Muscle of back (tissue), 13 donors: ENCODE measurements at places on chromosomes 6 and 20. TPM values are rescaled to one million over a fixed set of nuclear protein-coding genes. Genes with fewer than 3 reads are reported as not detected.
A peak's percentile ranks its signal among the peaks of the same experiment; 100 is the strongest.

DNA sequence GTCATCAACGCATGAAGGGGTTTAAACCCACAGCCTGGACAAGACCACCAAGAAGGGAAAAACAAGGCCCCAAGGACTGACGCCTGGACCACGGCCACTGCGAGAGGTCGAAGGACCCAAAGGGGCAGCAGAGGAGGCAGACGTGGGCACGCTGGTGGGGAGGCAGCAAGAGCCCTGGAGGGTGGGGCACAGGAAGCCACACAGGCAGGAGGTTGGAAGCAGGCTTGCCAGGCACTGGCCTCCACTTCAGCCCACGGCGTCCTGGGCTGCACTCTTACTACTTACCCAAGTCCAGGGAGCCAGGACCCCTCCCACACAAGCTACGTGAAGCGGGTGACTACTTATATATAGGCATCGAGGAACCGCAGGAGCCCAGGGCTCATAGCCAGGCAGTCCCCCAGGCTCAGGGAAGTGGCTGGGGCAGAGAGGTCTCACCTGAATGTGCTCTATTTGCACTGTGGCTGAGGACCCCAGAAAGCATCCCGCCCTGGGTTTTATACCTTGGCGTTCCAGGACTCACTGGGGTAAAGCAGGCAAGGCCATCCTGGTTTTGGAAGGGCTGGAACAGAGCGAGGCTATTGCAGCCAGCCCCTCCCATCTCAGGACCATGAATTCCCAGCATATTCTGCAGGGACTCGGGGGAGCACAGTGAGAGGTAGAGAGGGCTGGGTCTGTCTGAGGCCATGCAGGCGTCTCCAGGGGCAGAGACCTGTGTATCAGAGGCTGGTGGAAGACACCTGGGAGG, 113.8 kb upstream of the AFDN start:
- no peak for DNase-seq

DNA sequence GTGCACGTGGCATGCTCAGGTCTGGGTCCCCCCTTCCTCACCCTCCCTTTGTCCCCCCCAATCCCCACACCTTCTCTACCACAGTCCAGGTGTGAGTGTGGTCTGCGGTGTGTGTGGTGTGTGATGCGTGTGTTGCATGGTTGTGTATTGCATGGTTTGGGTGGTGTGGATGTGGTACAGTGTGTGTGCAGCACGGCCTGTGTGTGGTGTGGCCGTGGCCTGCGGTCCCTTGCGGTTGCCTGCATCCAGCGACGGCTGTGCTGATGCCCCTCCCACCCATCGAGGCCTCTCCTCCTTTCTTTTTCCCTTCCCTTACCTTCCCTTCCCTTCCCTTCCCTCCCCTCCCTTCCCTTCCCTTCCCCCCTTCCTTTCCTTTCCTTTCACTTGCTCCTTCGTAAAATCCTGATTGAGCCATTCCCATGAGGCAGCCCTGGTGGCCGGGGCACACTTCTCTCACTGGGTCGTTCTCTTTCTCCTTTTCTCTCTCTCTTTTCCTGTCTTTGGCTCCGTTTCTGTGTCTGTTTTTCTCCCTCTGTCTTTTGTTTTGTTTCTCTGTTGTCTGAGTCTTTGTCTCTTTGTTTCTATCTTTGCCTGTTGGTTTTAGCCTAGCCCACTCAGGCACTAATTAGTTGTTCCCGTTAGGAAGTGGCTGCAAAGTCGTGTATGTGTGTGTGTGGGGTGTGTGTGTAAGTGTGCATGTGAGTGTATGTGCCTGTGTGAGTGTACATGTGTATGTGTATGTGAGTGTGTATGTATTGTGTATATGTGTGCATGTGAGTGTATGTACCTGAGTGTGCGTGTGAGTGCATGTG, 65.7 kb downstream of the SRC start:
- DNase-seq: no peak

GRCh38 chr6:129368970-129369369, 341.0 kb downstream of the ARHGAP18 start:
- no peak for DNase-seq

GRCh38 chr6:107515955-107516354, 26.0 kb downstream of the SOBP start:
- no peak for DNase-seq

DNA sequence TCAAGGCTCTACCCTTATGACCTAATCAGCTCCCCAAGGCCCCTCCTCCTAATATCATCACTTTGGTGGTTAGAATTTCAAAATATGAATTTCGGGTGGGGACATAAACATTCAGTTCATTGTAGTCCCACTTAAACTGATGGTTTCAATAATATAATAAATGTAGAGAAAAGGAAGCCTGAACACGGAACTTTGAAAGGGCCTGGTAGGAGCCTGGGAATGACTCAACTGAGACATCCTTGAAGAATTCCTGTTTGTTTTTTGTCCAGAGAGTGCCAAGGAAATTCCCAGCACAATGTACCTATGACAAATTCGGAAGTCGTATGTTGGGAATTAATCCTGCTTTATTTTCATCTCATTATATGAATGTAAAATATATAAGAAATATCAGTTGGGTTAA, 457.9 kb downstream of the PLCB1 start:
- no peak for DNase-seq

DNA sequence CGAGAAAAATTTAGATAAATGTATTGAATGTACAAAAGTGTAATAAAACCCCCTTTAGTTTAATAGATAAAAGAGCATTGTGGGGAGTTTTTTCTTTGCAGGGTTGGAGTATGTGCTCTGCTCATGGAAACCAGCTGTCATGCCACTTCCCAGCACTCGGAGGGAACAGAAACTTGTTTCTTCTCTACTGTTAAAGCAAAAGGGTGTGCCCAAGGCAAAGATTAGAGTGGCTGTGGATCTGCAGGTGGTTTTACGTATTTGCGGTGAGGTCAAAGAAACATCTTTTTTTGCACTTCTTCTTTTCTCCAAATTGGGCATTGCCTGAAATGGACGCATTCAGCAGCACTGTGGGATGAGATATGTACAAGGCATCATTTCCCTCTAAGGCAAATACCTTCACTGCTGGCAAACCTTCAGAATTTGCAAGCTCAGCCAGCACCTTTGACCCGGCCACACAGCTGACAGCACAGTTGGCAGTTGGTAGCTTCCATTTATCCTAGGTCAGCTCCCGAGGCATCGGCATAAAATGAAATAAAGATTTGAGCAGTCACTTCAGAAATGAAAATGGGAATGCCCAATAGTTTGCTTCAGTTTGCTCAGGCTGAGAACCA, 178.4 kb upstream of the EYA4 start:
- DNase-seq: peak; percentile 42

DNA sequence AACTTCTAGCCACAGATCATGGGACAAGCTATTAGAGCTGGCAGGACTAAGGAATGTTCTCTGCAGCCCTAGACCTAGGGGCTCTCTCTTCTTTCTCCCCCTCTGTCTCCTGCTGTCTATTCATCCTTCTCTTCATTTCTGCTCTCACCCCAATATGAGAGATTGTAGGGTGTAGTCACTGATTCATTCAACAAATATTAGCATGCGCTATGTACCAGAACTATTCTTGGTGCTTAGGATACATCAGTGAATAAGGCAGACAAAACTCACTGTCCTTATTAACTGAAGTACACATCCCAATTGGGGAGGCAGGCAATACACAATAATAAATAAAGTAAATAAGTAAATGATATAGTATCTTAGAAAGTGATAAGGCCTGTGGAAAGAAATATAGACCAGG, 14.7 kb upstream of the SIRPB2 start:
- DNase-seq: no peak

GRCh38 chr20:47350181-47350550, 6.3 kb downstream of the ZMYND8 start:
- no peak for DNase-seq

DNA sequence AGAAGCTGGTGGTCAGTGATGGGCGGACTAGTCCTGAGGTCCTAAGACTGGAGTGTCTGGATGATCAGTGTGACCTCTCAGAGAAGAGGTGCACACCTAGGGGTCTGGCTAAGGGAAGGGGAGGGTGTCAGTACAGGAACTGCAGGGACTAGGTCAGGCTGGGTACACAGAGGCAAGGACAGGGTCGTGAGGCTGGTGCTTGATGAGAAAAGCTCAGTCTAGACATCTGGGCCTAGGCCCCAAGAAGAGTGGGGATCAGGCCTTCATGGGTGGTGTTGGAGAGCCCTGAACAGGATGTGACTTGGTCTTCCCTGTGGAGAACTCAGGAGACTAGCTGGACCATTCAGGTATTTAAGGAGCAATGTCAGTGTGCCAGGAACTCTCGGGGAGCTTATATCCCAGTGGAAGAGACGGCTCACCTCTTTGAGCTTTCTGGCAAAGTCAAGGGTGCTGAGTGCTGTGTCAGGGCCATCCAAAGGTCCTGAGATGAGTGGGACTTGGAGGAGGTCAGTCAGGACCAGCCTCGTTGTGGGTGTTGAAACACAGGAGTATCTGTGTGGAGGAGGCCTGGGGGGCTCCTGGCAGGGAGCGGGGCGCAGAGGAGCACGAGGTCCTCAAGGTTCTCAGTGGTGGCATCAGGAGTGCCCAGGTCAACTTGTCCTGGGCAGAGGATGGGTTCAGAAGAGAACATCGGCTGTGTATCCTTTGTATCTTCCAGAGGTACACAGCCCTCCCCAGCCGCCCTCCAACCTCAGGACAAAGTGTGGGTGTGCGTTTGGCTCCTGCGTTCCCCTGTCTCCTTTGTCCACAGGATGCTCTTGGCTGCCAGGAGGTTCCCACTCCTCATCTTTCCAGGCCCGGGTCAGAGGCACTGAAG, 13.3 kb upstream of the MYT1 start:
- no peak for DNase-seq

DNA sequence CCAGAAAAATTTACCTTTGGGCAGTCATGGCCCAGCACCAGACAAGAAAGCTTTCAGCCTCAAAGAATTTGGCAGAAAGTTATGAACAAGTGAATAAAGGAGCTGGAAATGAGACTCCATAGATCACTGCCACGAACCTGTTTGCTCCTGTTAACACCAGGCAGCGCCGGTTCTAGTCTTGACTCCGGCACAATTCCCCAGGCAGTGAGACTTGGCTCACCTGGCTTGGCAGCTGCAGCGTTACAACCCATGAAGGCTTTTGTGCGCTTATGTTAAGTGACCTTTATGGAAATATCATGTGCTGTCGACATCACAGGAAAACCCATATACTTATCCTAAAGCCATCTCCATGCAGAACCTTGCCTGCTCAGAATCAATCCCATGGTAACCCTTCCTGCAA, 22.2 kb upstream of the FOXC1 start:
- DNase-seq: no peak

GRCh38 chr6:140833408-140833807, 1299.3 kb upstream of the GJE1 start:
- peak; percentile 64 for DNase-seq

GRCh38 chr20:9211016-9211760, 142.3 kb downstream of the PLCB4 start:
- DNase-seq: no peak

GRCh38 chr6:45970326-45970725, 45.3 kb downstream of the CLIC5 start:
- no peak for DNase-seq

DNA sequence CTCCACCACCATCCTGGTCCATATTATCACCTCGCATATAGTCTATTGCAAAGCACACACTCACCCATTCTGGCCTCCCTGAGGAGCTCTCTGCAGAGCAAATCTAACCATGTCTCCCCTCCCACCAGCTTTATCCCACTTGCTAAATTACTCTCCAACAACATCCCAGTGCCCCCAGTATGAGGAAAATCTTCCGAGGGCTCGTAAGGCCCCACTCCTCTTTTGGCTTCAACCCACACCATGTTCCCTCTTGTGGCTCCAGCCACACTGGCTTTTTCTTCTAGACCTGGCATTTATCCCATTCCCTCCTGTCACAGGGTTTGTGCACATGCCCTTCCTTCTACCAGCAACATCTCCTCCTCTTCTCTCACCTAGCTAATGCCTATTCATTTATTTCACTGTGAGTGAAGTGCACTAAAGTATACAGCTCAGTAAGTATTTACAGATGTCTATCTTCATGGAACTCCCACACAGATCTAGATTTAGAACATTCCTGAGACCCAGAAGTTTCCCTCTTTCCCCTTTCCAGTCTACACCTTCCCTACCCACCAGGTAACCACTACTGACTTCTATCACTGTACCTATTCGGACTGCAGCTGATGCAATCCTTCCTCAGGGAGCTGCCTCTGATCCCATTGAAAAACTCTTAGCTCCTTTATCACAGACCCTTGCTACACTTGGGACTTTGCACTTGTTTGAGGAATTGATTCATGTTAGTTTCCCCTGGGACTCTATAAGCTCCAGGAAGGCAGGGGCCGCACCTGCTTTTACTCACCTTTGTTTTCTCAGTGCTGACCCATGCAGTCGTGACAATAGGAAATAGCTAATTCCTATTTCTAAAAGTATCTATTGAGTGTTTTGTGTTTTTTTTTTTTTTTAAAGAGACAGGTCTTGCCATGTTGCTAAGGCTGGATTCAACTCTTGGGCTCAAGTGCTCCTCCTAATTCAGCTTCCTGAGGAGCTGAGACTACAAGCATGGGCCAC, 15.5 kb downstream of the MRPL14 start:
- no peak for DNase-seq

DNA sequence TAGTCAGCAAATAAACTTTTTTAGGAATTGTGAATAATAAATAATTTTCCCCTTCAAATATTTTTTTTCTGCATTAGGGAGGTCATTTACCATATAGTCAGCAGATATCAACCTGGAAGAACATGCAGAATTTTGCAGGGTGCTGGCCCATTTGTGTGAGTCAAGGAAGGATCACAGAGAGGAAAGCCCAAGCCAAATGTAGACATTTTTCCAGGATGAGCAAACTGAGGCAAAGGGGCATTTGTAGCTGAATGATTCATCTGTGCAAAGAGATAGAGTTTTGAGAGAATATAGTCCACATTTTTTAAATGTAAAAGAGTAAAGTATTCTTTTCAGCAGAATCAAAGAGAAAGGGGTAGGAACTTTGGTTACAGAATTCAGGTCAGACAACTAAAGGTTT, 555.5 kb upstream of the MARCKS start:
- no peak for DNase-seq

Gene LHFPL5
- polyA plus RNA-seq: not detected

Gene BCAS1
- 2.5 TPM for polyA plus RNA-seq

Gene ATP6V1G2
- 4.0 TPM for polyA plus RNA-seq

Gene C6orf52
- polyA plus RNA-seq: 2.2 TPM

Gene BPIFA2
- not detected for polyA plus RNA-seq
